H54 (cell line): ENCODE measurements at places on chromosomes 12 and 14.
A peak's percentile ranks its signal among the peaks of the same experiment; 100 is the strongest.

GRCh38 chr12:91516695-91517047 lies 334.1 kb upstream of the DCN start:
- DNase-seq, result no peak

- no peak for DNase-seq
Observed at GRCh38 chr14:100129161-100129589, 30.3 kb downstream of the DEGS2 start.

- DNase-seq, result no peak
Observed at GRCh38 chr12:26113181-26113654, 11.6 kb downstream of the BHLHE41 start.

DNA sequence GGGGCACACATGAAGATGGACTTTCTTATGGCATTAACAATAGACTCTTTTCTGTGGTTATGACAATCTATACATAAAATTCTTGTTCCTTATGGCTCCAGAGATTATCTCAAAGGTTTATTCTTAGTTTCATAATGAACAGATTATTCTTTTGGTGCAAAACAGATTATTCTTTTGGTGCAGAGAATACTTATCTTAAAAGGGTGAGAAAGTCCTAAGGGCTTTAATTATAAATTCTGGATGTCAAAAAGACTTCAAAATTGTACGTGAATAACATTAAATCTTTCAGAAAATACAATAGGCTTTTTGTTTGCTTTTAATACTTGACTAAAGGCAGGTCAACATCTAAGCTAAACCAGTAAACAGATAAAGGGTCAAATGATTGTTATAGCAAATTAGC lies 69.3 kb downstream of the MNAT1 start:
- DNase-seq, result no peak

GRCh38 chr12:6278439-6279255 lies 31.8 kb upstream of the PLEKHG6 start:
- DNase-seq, result peak; percentile 86

DNA sequence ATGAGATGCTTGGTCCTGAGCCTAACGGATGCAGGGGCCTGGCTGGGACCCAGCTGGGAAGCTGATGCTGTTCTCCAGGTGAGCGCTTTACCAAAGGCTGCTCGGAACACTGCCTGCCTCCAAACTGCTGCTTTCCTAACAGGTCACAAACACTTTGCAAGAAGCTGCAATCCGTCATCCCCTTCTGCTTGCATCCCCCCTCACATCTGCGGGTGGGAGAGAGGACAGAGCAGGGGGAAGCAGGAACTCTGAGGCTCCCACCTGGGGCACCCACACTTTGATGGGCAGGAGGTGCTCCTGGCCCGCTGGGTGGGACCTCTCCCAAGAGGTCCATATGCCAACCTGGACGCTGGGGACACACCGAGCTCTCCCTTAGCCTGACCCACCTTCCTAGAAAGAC lies 24.9 kb upstream of the PPP2R5C start:
- DNase-seq, result no peak

DNA sequence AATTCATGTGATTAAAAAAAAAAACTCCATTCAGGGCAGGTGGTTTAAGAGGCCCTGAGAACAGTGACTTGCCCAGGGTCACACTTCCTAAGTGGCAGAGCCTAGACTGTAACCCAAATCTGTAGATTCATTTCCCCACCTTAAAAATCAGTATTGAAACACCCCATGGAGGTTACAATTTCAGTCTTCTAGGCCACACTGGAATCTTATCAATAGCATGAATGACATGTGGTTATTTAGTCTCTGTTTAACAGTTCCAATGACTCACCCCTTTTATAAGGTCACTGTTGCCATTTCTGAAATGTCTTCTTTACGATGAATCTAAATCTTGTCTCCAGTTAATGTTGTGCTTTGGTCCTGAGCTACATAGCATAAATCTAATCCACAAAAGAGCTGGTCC lies 262.3 kb upstream of the GRIP1 start:
- DNase-seq, result no peak
